ENCODE measurements at places on chromosomes 3 and 15. TPM values are rescaled to one million over a fixed set of nuclear protein-coding genes. Genes with fewer than 3 reads are reported as not detected.

- DNase-seq: no peak
These were observed 344.8 kb upstream of the GRM7 start for GRCh38 chr3:6516143-6516542.

DNA sequence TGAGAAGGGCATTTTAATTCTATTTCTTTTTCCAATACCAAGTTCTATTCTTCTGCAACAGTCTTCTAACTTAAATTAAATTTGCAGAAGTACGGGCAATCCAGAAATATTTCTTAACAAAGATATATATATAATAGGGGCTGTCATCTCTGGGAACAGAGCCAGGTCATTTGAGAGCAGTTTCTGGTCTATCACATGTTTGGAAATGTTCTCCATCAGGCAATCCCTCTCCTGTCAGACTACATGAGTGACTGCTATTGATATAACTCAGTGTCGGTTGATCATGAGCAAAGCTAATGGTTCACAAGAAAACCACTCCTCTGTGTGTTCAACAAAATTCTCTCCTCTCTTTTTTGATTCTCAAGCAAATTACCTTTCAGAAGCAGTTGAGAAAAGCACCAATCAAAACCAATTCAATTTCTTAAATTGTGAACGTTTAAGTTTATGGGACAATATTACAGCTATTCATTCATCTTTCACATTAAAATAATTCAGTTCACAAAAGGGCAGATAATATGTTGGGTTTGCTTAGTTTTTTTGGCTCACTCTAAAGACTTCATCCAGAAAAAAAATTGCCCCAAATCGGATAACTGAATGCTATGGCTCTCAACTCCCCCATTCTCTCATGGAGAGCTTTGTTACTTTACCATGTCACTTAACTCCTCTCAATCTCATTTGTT, 152.9 kb upstream of the TGFBR2 start:
- DNase-seq: no peak

DNA sequence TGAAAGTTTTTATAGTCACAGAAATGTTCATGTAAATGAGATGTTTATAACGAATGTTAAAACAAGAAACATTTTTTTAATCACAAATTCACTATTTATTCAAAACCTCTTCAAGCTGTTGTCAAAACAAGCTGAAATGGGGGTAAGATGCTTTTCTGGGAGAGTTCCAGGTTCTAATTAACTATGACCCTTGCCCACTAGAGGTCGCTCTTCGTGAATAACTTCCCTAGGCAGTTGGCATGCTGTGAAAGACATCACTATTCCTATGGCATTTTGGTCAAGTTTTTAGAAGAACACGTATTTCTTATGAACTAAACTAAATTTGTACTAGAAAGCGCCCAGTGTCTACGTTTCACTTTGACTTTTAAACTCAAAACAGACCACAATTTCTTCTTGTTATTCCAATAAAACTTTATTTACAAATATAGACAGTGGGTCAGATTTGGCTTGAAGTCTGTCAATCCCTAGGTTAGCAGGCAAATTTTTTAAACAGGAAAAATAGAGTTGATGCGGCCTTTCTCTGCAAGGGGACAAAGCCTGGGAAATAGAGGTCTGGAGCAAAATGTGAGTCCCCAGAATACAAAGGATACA, 62.8 kb upstream of the CMTM8 start:
- peak; percentile 75 for DNase-seq

- DNase-seq: no peak
These were observed 62.8 kb upstream of the C3orf80 start for GRCh38 chr3:160162440-160162839.

LEKR1 gene
- 0.47 TPM for total RNA-seq

GOLGA6D gene
- total RNA-seq: not detected

TPRG1 gene
- total RNA-seq: 1.2 TPM

GRCh38 chr3:98655666-98656065, 62.3 kb upstream of the CPOX start:
- DNase-seq: no peak

GUCA1C gene
- total RNA-seq: not detected

- DNase-seq: no peak
These were observed 8.8 kb upstream of the TTBK2 start for GRCh38 chr15:42929306-42929848.

- DNase-seq: no peak
These were observed 33.3 kb downstream of the TM4SF18 start for GRCh38 chr3:149299938-149300801.

DNA sequence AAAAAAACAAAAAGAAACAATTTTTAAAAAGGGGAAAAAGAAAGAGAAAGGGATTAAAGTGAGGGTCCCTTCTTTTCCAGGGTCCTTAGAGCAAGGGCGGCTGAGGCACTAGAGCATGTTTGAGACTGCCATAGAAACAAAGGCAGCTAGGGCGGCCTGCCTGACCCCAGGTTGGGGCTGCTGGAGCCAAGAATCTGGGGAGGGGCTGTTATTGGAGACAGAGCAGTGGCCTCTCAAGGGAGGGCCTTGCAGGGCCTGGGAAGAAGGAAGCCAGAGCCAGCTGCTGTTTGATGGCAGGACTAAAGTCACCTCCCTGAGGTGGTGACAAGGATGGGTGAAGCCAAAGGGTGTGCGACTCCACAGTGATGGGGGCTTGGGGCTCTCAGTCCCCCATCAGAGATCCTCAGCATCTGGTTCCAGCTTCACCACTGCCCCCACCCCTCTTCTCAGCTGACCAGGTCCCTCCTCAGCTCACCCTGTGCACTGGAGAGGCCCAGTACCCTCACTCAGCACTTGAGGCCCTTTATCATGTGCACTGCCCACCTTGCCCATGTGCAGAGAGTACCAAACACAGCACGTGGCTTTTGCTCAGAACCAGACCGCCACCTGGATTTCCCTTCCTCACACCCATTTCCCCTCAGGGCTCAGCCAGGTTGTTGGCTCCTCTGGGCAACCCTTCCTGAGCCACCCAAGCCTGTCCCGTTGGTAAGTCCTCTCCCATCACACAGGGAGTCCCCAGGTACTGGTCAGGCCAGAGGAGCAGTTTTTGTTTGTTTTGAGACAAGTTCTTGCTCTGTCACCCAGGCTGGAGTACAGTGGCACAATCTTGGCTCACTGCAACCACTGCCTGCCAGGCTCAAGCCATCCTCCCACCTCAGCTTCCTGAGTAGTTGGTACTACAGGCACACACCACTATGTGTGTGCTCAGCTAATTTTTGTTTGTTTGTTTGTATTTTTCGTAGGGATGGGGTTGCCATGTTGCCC, 1.7 kb downstream of the TMEM89 start:
- no peak for DNase-seq

DNA sequence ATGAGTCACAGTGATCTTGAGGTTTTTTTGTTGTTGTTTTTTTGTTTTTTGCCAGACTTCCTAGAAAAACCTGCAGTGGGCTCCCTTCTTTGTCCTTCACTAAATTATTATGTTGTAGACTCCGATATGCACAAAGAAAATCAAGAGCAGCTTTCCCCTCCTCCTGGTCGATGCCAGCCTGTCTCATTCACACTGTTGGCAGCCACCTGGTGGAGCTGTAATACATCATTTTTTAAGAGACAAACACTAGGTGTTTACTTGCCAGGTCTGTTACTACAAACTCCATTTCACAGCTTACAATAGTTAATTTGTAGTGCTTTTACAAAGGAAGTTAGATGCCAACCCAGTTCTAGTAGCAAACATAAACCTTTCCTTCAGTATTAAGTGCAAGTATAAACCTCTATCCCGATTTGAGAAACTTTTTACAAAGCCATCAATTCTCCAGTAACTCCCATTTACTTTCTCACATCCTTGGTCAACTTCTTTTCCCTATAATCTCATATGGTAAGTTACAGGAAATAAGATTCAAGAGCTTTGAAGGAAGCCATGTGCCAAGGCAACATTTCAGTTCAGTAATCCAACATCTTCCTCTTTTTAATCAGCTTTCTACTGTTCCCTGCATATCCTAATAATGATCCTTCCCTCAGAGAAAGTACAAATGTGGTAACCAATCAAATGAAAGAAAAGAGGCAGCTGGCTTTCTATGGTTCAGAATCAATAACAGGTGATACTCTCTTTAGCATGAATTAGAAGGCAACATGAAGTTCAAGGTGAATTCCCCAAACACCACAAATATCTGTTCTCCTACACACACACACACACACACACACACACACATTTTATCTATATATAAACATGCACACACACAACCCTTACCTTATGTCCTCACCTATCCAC, 14.0 kb downstream of the AAGAB start:
- DNase-seq: peak; percentile 38

- DNase-seq: no peak
These were observed 524.8 kb downstream of the TUSC7 start for GRCh38 chr3:117234331-117234730.
